Renal cortex interstitium (tissue), 15 donors: ENCODE measurements at places on chromosomes 12 and 14.

GRCh38 chr12:24036438-24037216, 87.2 kb upstream of the SOX5 start:
- no peak for DNase-seq

DNA sequence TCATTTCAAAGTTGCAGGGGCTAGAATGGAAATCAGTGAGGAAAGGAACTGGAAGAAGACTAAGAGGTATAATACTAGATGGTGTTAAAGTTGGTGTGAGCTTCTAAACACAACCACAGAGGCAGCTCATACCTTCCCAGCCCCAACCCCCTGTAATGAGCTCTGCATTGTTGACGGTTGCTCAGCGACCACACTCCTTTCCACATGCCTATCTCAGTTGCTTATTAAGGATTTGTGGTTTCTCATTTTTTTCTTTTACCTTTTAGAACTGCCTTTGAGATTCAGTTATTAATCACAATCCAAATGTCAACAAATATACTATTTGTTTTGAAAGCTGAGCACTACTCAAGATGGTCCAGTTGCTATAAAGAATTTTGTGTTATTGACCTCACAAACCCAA, 62.1 kb upstream of the KIF21A start:
- DNase-seq: no peak

DNA sequence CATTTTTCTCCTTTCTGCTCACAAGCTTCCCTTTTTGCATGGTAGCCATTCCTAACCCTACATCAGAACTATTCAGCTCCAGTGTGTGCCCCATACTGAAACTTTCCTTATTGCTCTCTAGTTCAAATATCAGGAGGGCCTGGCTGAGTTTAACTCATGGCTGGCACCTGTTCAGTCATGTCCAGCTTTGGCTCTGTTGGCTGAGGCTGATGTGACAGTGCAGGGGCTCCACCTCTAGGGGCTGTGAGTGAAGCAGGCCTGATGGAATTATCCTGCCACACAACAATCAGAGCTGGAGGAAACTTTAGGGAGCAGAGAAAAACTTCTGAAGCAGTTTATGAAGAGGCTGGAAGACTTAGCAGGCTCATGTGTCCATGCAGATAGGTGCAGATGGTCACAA, 8.5 kb downstream of the COQ6 start:
- DNase-seq: no peak

DNA sequence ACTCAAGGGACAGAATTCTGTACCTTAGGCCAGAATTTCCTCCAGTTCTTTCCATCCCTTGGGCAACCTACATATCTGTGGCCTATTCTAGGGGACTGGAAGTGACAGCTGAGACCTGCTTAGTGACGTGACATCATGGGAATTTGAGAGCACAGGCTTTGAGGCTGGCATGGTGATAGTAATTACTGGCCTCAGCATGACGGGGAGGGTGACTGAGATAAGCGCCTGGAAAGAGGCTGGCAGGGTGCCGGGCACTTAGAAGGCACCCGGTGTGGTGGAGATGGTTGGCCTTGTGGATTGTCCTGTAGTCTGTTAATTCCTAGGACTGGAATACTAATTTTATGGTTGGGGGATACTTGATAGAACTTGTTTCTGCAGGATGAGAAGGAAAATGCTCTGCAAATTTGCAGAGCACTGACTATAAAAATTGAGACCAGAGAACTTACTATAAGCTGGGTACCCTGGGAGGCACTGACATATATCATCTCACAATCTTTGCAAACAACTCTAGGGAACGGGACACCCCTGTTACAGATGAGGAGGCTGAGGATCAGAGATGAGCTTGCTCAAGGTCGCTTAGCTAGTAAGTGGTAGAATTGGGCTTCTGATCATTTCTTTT, 42.2 kb upstream of the TBX3 start:
- DNase-seq: no peak

GRCh38 chr14:65128096-65128495, 25.8 kb upstream of the MAX start:
- DNase-seq: no peak

GRCh38 chr14:75335571-75335970, 56.9 kb downstream of the FOS start:
- no peak for DNase-seq

DNA sequence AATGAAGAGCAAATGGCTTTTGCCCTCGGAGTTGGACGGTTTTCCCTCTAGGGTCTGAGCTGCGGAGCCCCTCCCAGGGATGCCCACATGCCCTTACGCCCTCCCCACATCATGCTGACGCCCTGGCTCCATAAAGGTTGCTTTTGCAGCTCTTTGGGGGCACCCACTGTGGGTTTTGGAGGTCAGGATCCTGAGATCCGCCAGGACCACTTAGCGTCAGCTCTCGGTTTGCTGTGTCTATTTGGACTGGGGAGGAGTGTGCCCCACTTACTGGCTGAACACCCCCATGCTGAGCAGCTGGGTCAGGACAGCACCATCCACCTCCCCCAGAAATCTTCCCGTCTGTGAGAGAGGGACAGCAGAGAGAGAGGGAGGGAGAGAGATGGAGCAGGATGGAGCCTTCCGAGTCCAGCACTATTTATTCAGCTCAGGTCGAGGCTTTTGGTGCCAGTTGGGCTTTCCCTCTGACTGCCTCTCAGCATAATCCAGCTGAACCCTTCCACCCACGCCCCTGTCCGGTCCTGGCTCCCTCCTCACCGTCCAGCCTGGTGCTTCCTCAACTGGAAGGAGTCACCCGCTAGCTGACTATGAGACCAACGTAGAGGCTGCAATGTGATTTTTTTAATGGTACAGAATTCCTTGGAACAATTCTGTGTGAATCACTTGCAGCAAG, 18.9 kb upstream of the LRTM2 start:
- no peak for DNase-seq

- DNase-seq: no peak
Observed at GRCh38 chr14:31024577-31025366, 677 bp upstream of the AP4S1 start.

GRCh38 chr12:106301241-106301610, 1.3 kb upstream of the TCP11L2 start:
- no peak for DNase-seq

GRCh38 chr12:7075939-7076338, 15.4 kb downstream of the C1S start:
- no peak for DNase-seq

DNA sequence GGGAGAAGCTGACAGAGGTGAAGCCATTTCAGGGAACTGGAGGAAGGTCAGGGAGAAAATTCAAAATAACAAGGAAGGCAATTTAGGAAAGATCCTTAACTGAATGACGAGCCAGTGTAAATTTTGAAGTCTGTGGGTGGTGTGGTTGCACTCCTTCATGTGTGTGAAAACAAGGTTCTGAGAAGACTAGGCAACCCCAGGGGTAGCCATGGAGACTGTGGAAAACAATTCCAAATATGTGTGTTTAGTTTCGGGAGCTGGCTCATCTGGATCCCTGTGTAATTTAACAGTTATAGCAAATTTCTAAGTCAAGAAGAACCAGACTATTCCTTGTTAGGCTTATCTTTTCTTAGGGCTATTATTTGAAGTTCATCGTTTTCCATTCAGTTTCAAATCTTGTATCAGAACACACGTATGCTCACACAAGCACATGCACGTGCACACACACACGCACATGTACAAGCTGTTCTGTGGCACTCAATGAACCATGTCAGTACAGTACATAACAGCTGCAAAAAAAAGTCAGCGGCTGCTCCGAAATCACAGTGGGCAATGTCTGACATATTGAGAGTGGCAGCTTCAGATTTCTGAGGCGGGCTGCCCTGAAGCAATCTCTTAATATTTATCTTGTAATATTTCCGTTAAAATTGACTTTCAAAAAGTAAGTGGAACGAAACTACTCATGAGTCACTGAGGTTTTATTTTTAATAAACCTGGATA, 411.2 kb downstream of the AEBP2 start:
- DNase-seq: no peak

DNA sequence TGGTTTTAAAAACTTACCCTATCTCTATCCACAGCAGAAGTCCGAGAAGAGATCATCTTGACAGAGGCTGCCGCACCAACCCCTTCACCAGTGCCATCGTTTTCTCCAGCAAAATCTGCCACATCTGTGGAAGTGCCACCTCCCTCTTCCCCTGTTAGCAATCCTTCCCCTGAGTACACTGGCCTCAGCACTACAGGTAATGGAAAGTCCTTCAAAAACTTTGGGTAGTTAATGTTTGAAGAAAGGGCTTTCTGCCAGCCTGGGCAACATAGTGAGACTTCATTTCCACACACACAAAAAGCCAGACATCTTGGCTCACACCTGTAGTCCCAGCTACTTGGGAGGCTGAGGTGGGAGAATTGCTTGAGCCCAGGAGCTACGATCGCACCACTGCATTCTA, 41.6 kb upstream of the RIC8B start:
- no peak for DNase-seq

DNA sequence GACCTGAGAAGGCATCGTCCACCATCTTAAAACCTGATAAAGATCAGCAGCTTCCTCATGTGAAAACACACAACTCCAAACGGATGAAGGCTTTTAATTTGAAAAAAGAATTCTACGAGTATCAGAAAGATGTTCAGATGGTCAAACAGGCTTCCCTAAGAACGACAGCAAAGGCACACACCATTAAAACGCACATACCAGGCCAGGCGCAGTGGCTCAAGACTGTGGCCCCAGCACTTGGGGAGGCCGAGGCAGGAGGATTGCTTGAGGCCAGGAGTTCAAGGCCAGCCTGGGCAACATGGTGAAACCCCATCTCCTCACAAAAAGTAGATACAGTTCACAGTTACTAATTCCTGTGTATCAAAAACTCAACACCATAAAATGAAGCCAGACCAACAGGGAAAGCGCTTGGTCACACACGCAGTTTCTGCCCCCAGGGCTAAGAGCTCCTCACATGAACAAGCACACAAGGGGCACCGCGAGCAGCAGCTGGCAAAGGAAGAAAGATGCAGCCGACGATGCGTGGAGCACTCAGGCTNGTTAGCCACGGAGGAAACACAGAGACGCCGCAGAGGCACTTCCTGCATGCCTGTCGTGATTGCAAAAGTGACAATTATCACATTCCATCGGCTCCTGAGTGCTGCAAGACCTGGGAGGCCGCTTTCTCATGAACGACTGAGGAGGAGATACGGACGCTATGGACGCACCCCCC, 78.0 kb downstream of the NOC4L start:
- peak; percentile 65 for DNase-seq

GRCh38 chr12:666766-667308, 3.6 kb upstream of the NINJ2 start:
- DNase-seq: no peak

DNA sequence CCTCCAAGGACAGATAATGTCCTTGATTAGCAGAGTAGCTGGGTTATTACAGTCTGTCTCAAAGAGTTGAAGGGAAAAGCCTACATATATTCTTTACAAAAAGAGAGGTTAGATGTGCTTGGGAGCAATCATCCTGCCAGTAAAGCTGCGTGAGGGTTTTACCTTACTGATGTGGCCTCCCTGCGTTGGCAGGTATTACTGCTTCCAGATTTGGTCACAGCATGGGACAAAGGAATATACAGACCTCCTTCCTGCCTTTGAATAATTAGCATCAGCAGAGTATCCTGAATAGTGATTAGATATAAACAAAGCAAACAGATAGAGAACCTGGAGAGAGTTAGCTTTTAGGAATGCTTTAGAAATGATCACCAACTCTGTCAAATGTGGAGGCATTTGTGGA, 69.6 kb downstream of the TMTC2 start:
- no peak for DNase-seq

DNA sequence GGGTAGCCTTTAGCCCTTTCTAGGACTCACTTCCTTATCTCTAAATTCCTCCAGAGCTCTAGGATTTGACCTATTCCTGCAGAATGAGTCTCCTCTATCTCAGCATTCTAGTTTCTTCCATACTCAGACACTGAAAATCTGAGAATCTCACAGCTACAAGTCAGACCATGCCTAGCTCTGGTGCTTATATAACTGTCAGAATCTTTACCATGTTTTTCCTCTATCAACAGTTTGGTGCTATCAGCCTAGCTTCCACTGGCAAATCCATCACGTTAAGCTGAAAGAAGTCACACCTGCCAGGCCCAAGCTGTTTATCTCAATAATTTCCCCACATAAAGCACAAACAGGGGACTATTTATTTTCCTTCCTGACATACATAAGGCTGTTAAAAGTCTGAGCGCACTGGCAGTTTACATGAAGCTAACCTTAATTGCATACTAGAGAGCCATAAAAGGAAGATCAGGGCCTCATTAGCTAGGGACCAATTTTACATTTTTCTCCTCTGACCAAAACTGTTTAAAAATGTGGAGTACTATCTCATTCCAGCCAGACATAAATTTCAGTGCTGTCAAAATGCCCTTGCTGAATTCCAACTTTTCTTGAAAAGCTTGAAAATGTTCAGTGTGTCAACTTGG, 270.5 kb downstream of the C12orf75 start:
- DNase-seq: no peak

DNA sequence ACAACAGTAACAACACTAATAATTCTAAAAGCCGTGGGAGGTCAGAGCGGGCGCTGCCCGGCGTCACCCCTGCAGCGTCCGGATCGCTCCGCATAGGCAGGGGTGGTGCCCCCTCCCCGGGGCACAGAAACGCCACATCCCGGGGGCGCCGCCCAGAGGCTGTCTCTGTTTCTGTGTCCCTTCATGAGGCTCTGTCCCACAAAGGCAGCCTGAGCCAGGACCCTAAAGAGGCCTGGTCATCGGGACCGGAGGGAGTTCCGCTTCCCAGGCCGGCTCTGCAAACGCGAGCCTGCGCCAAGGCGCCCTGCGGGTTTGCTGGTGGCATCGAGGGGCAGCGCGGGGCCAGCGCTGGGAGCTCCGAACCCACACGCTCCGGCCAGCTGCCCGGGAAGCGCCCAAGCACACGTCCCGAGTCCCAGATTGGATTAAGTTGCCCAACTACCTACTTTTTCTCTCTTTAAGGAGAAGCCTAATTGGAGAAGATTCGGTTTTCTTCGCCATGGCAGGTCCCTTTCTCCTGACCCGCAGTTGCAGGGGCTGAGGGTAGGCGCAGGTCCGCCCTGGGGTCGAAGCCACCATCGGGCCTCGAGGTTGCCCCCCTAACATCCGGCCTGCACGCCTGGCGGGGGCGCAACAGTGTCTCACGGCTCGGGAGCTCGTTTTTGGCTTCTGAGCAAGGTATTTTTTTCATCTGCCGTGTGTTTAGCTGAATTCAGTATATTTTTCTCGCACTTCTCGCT, 421.7 kb downstream of the VRK1 start:
- peak; percentile 29 for DNase-seq

GRCh38 chr14:68389943-68390342, 402.9 kb downstream of the ZFP36L1 start:
- no peak for DNase-seq

DNA sequence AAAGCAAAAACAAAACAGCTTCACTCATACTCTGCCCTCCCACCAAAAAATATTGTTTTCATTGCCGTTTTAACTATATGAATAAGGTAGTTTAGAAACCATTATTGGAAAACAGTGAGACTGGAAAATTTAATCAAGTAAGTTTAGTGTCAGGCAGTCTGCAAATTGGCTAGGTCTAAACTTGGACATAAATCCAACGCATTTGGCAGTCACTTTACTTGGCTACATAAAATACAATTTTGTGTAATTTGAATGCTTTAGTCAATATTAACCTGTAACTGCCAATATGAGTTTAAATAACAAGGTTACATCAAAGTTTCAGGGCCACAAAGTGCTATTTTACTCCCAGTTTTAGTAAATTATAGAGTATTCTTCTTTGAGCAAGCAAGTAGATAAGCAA, 202.3 kb upstream of the SLC38A2 start:
- no peak for DNase-seq

- no peak for DNase-seq
Observed at GRCh38 chr12:90999527-90999926, 5.2 kb downstream of the EPYC start.
